ENCODE measurements at places on chromosomes 7 and 10.
A peak's percentile ranks its signal among the peaks of the same experiment; 100 is the strongest.

DNA sequence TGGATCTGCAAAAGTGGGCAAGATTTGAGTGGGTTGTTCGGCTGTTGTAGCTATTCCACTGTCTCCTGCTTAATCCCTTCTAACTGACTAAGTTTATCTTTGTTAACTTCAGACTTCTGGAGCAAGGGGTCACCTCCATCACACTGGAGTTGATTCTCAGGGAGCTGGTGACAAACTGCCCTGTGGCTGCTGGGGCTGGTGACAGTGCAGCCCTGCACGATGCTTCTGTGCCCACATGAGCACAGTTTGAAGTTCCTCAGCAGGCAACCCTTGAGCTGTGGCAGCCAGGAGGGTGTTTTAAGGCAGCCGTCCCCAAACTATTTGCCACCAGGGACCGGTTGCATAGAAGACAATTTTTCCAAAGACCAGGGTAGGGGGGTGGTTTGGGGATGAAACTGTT lies 40.5 kb downstream of the ADRB1 start:
- DNase-seq, result no peak

DNA sequence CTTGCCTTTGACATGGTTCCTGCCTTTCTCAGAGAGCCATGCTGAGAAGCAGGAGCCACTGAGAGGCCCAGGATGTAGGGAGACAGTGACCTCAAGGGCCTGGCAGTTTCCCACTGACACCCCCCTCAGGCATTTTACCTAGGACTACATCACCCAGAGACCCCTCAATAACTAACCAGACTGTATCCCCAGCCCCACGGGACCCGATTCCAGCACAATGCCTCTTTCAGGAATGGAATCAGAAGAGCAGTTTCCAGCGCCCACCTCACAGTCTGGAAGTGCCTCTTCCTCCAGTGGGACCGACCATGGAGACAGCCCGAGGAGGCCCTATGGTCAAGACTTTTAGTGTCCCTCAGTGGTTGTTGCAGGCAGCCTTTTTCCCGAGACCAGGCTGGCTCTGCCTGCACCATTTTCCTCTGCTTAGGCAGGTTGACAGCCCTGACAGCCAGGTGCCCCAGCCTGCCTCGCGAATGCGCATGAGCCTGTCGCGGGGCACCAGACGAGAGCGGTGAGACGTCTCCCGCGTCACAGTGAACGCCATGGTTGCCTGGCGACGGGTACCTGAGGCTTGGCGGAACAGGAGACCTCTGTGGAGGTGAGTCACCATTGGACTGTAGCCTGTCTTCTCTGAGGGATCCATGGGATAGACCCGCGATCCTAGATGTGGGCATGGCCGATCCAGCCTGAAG lies 28.4 kb upstream of the ZNF273 start:
- DNase-seq, result no peak

GRCh38 chr7:51237446-51238133 lies 79.0 kb downstream of the COBL start:
- DNase-seq, result no peak

DNA sequence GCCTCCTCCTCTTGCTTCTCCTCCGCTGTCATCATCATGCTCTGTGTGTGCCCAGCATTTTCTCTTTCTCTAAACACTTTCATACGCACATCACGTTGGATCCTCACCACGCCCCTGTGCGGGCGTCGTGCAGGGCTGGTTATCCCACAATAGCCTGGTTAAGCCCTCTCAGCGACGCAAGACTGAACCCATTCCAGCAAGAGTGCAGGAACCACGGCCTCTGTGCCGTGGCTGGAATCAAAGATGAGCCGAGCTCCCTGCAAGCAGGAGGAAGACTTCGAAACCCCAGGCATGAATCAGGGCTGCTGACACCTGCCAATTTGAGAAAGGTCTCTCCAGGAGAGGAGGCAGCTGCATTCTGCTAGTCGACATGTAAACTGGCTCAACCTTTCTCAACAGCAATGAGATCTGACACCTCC lies 74.8 kb upstream of the FOXK1 start:
- no peak for DNase-seq

- DNase-seq, result no peak
These were observed 100.1 kb upstream of the FAM20C start for GRCh38 chr7:92231-92674.

GRCh38 chr7:51472873-51473272 lies 156.3 kb upstream of the COBL start:
- no peak for DNase-seq

DNA sequence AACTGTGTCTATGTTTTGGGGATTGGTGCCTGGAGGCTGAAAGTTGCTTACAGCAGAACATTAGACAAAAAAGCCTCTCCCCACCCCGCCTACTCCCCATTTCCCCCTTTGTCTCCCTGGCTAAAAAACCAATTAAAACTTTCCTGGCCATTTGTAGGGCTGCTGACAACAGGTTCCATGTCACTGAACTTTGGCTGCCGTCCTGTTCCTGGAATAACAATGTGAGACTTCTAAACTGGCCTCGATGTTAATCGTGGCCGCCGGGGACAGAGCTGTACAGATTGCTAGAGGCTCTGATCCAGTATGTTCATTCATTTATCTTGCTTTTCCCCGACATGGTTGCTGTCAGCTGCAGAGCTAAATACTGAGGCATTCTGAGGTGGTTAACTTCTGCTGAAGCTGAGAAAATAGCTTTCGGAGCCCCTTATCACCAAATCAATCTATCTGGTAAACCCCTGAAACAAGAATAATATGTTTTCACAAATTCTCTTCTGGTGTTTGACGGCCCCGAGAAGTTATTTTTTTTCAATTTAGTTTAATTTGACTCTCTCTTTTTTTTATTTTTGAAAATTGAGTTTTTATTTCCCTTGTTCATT lies 271.6 kb downstream of the GFRA1 start:
- DNase-seq, result peak; percentile 10

DNA sequence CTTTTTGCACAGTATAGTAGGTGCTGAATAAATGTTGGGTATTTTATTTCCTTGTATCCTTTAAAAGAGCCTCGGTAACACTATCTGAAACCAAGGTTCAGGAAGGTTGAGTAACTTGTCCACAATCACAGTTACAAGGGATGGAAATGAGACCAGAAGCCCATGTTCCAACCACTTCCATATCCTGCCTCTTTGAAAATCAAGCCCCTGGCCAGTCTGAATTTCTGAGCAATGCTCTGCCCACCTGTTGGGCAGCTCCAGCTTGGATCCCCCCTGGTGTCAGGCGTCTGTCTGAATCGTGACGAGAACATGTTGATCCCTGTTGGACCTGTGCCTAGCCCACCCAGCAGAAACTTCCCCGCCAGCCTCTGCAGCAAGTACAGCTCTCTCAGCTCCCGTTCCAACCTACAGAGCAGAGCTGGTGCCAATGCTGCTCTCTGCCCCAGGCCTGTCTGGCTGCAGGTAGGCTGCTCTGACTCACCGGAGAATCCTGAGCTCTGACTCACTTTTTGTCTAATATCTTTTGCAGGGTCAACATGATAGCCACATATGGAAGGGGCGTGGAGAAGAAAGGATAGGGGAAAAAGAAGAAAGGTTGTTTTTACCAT lies 595.5 kb downstream of the INHBA start:
- DNase-seq, result peak; percentile 61

DNA sequence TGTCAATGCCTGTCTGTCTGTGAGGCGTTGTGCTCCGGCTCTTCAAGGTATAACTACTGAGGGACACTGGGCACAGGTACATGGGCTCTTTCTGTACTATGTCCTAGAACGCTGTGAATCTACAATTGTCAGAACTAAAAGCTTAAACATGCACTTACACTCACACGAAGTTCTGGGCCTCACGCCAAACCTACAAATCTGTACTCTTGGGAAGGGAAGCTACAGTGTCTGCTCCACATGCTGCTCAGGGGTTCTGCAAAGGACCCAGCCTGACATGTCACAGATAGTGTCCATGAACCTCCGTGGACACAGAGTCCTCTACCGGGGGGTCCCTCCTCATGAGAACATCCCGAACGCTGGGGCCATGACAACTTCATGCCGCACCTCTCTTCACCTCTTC lies 268.7 kb downstream of the WDR37 start:
- DNase-seq, result no peak

GRCh38 chr10:17153321-17153720 lies 23.7 kb upstream of the CUBN start:
- DNase-seq, result no peak

GRCh38 chr7:133513608-133514007 lies 260.7 kb downstream of the EXOC4 start:
- DNase-seq, result peak; percentile 84

All from iris pigment epithelial cell (primary cell).